ENCODE measurements at places on chromosomes 16 and 17.
A peak's percentile ranks its signal among the peaks of the same experiment; 100 is the strongest.

- DNase-seq = no peak
Observed at GRCh38 chr17:19316761-19317358, 45.7 kb downstream of the B9D1 start.

- no peak for DNase-seq
Observed at GRCh38 chr16:56311208-56312027, 113.9 kb downstream of the AMFR start.

GRCh38 chr16:48444574-48444973 lies 59.4 kb upstream of the SIAH1 start:
- DNase-seq = peak; percentile 61

DNA sequence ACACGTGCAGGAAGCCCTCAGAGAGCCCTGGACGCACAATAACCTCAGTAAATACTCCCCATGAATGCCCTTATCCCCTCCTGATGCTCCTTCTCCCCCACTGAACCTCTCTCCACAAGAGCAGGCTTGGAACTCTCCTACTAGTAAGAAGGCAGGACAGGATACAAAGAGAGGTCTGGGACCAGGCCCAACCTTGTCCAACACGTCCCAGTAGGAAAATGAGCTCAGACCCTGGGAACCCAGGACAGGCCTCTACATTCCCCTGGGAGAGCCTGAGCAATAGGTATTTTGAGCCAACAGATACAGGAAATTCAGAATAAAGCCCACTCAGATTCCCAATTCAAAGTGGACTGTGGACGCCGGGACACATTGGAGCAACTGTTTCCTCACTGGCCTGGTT lies 19.2 kb downstream of the ZNF423 start:
- DNase-seq = no peak

DNA sequence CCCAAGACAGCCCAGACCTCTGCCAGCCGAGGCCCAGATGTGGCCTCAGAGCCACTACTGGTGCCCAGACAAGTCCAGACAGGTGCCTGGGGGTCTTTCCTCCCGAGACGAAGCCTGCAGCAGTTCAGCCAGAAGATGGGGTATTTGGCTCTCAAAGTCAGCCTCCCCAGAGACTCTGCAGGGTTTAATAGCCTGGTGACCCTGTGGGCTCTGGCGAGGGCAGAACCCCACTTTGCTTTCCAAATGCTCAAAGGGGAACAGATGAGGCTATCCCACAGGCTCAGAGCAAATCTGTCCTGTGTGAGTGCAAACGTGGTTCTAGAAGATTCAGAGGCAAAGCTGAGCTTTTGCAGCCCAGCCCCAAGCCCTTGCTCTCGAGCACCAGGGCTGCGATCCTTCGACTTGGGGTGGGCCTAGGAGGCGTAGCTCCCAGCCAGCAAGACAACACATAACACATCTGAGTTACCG lies 236.0 kb downstream of the MRTFB start:
- no peak for DNase-seq

DNA sequence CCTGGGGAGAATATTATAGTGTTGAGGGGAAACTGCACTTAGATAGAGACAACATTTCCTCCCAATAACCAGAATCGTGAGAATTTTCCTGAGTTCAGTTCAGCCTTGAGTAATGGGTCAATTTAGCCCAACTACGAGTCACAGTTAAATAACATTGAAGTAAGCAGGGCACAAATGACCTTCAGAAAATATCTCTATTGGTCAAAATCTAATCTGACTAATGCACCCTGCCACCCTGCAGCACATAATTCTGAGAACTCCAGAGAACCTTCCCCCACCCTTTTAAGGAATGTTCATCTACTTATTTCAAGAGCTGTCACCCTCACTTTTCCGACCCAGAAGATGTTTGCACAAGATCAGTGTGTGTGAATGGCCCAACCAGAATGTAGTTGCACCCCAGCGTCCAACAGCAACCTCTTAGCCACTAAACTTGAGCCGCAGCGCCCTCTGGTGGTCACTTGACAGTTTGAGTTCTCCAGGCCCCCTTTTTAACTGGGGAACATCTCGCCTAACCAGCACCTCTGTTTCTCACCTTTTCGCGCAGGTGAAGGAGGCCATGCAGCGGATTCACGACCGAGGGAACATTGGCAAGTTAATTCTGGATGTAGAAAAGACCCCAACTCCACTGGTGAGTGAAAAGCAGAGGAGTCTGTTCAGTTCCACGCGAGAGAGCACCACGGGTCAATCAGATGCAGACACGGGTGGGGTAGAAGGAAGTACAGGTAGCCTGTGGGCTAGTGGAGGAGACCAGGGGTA lies 50.9 kb upstream of the CLEC3A start:
- DNase-seq = no peak

DNA sequence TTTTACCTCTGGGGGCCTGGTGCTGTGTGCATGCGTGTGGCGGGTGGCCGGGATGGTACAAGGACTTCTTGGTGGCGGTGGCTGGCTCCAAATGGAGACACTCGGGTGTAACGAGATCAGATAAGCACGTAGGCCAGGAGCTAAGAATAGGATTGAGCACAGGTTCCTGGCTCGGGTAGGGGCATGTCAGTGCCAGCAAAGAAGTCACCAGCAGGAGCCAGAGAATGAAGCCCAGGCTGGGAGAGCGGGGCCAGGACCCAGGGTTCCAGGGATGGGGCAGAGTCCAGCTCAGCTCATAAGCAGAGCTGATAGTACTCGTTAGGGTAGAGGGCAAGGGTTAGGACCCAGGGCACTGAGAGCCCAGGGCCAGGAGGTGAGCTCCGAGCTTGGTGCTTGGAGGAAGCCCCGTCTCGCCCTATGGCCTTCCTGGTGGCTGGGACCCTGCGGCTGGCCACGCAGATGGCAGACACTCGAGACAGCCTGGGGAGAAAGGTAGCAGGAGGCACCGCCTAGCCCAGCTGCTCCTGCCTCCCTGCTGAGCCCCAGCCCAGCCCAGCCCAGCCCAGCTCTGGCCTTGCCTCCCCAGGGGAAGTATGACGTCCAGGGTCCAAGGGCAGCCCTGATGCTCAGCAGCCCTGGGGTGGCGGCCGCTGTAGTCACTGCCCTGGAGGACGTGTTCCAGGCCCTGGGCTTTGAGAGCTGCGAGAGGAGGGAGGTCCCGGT lies 8.9 kb downstream of the ZNF213 start:
- DNase-seq = no peak

DNA sequence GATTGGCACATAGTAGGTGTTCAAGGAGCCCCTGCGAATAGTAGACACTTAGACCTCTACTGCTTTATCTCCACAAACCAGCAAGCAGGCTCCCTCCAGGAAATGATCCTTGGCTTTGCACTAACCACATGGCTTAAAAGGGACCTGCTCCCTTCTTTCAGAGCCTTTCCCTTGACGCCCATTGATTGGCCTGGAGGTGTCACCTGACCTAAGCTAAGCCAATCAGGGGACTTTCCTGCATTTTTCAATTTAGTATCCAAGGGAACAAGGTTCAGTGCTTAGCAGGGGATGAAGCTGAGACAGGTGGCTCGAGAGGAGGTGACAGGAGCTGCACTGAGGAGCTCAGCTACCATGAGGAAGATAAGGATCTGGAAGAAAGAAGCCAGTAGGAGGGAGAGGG lies 52.8 kb downstream of the CLEC19A start:
- no peak for DNase-seq

- no peak for DNase-seq
Observed at GRCh38 chr16:51881731-51882130, 665.2 kb downstream of the TOX3 start.

GRCh38 chr17:7806587-7806986 lies 27.4 kb upstream of the KDM6B start:
- DNase-seq = no peak

DNA sequence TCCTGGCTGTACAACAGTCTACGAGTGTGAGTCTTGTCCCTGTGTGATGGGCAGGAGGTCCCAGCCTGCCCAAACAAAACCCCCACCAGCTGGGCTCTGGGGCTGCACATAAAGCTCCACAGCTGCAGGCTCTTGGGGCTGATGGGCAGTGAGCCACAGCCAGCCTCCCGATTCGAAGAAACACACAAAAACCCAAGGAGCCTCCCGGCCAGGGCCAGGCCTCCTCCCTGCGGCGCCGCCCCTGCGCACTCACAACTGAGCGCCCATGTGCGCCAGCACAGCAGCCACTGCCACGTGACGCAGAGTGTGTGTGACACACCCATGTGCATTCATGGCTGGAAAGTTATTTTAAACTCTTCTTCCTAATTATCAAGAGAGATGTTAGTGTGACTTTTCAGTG lies 30.6 kb upstream of the FAAP100 start:
- no peak for DNase-seq

DNA sequence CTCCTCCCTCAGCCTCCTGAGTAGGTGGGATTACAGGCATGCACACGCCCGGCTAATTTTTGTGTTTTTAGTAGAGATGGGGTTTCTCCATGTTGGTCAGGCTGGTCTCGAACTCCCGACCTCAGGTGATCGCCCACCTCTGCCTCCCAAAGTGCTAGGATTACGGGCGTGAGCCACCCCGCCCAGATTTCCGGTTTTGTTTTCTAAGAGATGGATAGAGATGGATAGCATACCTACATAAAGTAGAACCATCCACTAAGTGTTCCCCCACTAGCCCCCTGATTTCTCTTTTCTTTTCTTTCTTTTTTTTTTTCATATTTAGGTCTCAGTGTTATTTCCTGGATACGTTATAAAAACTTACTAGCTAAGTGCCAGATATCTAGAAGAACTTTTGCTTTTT lies 2.0 kb downstream of the WSB1 start:
- DNase-seq = peak; percentile 23

GRCh38 chr16:62711797-62712196 lies 675.6 kb upstream of the CDH8 start:
- no peak for DNase-seq

GRCh38 chr16:19886073-19886941 lies 1.7 kb upstream of the GPRC5B start:
- peak; percentile 49 for DNase-seq

- no peak for DNase-seq
Observed at GRCh38 chr16:2881783-2882649, 999 bp upstream of the FLYWCH2 start.

- no peak for DNase-seq
Observed at GRCh38 chr16:3856367-3857141, 24.0 kb downstream of the CREBBP start.

- DNase-seq = no peak
Observed at GRCh38 chr16:84583995-84584394, 33.9 kb downstream of the COTL1 start.

DNA sequence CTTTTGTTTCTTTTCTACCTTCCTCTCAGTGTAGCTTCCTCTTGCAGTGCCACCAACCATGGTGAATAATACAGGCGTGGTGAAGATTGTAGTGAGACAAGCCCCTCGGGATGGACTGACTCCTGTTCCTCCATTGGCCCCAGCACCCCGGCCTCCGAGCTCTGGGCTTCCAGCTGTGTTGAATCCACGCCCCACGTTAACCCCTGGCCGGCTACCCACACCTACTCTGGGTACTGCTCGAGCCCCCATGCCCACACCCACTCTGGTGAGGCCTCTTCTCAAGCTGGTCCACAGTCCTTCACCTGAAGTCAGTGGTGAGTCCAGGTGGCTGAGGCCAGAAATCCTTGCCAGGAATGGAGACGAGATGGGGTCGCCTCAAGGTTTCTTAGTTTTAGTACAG lies 23.9 kb downstream of the SRCAP start:
- no peak for DNase-seq

GRCh38 chr17:82449131-82449882 lies 1.2 kb downstream of the CYBC1 start:
- DNase-seq = no peak

DNA sequence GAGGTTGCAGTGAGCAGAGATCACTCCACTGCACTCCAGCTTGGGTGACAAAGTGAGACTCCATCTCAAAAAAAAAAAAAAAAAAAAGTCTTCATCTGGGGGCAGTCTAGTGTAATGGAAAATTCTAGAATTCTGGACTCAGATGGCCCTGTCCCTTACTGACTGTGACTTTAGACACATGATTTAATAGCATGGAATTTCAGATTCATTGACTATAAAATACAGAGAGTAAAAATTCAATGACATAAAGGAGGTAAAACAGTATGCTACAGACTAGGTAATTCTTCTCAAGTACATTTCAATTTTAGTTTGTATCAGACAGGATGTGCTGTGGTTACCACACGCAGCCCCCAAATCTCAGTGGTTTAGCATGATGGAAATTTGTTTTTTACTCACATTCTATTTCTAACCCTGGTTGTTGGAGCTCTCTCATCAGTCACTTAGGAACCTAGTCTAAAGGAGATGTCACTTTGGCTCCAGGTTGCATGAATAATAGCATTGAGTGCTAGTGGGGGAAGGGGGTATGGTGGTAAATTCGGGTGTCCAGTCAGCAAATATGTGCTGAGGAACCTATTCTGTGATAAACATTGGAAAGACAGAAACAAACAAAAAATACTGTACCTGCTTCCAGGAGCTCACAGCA lies 444.0 kb downstream of the XYLT1 start:
- no peak for DNase-seq

- no peak for DNase-seq
Observed at GRCh38 chr16:84832488-84833143, 12.8 kb downstream of the CRISPLD2 start.

- no peak for DNase-seq
Observed at GRCh38 chr17:47665655-47666054, 15.9 kb downstream of the KPNB1 start.

- peak; percentile 40 for DNase-seq
Observed at GRCh38 chr17:63696381-63696961, 3.5 kb downstream of the LIMD2 start.

DNA sequence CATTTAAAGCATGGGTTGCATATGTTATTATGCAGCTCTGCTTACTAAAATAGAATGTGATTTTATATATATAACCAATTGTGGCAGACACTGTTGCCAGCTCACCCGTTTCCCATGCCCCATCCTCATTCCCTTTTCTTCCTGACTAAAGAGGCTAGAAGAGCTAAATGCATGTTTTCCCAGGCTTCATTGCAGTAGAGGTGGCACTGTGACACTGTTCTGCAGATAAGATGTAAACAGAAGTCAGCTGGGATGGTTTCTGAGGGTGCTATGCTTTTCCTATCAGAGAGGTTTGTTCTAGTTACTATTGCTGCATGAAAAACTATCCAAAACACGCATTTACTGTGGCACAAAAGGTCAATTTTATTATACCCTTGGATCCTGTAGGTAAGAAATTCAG lies 5.7 kb upstream of the TOB1 start:
- no peak for DNase-seq

DNA sequence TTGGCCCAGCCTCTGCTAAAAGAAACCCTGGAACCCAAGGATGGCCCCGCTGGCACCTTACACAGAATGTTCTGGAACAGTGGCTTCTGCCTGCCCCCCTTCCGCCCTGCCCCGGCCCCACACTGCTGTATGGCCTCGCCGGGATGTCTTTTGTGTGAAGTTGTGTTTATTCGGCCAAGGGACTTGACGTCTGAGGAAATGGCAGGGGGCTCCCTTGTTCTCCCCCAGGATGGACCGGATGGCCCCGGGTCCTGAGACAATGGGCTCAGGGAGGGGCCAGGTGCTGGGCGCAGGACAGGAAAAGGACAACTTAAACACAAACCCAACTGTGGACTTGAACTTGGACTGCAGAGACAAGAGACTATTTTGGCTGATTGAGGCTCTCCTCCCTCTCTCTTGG lies 81.6 kb upstream of the GSE1 start:
- no peak for DNase-seq

Data from SW 1271 (cell line).